Body of pancreas (tissue), 4 donors: ENCODE measurements at places on chromosomes 11 and 22. TPM values are rescaled to one million over a fixed set of nuclear protein-coding genes. Genes with fewer than 3 reads are reported as not detected.

Gene PAX6
- total RNA-seq = 10.2 TPM

Gene MMP3
- total RNA-seq = not detected

Gene SYCE3
- total RNA-seq = not detected

Gene MORC2
- total RNA-seq = 9.1 TPM

Gene HTATIP2
- total RNA-seq = 23.1 TPM

Gene SLC35F2
- total RNA-seq = 8.6 TPM

Gene ZNRF3
- total RNA-seq = 7.8 TPM

Gene TAF1D
- total RNA-seq = 113 TPM

Gene UBASH3B
- total RNA-seq = 0.78 TPM

Gene TRIM48
- total RNA-seq = not detected

Gene SHANK3
- total RNA-seq = 6.0 TPM

Gene PLAAT2
- total RNA-seq = not detected

Gene TRPM5
- total RNA-seq = under 0.01 TPM

Gene FANCF
- total RNA-seq = 9.6 TPM

Gene MMP27
- not detected for total RNA-seq

Gene OR51M1
- total RNA-seq = not detected

Gene GRK3
- total RNA-seq = 10.9 TPM
